Activated CD4-positive, alpha-beta T cell treated with anti-CD3 and anti-CD28 coated beads for 24 hours (primary cell): ENCODE measurements at places on chromosomes 11 and 22.

- DNase-seq = no peak
These were observed 2.9 kb upstream of the RFPL1 start for GRCh38 chr22:29435236-29436136.

- DNase-seq = no peak
These were observed 67.2 kb upstream of the LMO1 start for GRCh38 chr11:8330896-8331295.

DNA sequence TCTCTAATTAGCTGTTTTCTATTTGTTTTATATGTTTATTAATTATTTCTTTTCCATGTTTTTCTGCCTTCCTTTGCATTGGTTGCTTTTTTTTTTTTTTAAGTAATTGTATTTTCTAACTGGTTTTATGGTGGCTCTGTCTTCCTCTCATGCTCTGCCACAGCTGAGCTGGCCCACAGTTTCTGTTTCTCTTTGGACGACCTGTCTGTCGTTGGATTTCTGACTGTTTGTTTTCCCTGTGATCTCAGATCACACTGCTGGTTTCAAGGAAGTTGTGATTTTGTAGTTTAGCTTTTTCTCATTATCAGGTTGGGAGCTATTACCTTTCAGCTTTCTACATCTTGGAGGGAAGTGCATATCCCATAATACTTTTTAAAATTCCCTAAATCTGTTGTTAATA is 15.9 kb upstream of the OR6M1 start:
- DNase-seq = no peak

DNA sequence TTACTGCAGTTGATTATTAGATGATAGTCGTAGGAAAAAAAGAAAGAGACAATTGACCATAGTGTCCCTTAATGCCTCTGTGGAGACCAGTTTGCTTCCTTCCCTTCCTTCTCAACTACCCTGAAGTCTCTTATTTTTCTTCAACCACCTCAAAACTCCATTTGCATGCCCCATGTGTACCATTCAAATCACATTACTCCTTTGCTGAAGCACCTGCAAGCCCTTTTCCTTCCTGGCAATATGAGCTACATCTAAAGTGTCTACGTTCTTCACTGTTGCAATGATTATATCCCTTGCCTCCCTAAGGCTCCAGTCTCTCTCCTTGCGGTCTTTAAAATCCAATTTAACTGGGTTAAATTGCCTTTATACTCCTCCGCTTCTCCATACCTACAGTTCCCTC is 867.4 kb upstream of the API5 start:
- no peak for DNase-seq

GRCh38 chr11:70176940-70177689 is 26.0 kb upstream of the FADD start:
- DNase-seq = peak; percentile 48

DNA sequence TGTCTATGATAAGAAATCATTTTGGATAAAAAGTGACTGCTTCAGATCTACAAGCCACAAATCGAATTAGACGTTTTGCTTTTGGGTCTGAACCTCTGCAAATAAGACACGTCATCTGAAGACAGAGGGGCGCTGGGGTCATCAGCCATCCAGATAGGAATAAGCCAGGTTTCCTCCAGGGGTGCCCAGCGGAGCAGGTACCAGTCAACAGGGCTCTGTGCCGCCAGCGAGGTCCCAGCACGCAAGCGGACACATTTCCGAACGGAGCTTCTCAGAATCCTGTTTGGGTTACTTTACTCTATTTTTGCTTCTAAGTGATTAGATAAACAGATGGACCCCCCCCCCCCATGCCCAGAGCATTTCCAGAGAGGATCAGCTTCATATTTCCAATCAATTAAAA is 873.8 kb downstream of the BRD1 start:
- DNase-seq = no peak

DNA sequence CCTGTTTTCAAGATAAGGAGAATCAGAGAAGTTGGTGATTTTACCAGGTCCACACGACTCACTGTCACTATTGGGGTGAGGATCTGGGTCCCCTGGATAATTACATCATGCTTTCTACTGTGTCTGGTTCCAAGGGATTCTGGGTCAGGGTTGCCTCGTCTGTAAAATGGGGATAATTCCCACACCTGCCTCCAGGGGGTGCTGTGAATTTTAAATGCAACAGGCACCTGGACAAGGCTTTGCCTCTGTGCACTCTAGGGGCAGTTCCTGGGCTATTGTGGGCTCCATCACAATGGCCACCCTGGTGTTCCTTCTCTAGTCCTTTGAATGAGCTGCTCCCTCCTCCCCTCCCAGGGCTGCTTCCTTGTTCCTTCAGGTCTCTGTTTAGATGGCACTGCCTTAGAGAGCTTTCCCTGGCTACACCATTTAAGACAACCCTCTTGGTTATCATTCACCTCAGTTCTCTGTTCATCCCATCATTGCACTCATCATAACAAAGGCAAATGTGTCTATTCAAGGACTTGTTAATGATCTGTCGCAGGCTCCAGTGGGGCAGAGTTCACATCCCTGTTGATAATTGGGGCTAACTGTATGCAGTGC is 178.6 kb downstream of the MIAT start:
- peak; percentile 54 for DNase-seq

DNA sequence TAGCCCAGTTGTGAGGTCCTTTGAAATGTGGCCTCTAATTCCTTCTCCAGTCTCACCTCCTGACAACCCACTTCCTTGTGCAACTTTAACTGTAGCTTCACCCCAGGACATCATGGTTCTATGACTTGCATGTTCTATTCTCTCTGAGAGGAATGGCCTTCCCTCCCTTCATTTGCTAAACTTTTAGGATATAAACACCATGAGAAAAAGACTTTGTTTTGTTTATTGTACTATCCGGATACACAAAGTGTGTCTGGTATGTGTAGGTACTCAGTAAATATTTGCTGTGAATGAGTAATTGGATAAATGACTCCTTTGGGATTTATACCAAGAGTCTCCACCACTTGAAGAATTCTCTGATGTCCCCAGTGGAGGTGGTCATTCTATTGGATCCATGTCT is 547.6 kb downstream of the INSC start:
- DNase-seq = no peak

- DNase-seq = no peak
These were observed 30.7 kb downstream of the ME3 start for GRCh38 chr11:86641537-86642261.

DNA sequence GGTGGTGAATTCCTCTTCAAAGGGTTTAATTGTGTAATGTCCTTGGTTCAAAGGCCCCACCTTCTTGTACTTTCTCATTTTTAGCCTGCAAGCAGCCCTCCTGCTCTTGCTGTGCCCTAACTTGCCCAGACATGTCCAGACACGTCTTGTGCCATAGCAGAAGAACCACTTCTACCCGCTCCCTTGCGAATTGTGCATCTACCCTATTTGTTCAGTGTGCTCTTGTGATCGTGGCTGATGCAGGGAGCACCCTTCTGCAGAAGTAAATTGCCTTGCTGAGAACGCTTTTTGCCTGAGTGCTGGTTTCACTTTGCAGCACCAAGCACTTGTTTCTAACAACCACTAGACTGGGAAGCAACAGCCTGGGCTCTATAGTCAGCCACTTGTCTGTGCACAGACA is 249.4 kb downstream of the SBF2 start:
- DNase-seq = no peak

- DNase-seq = no peak
These were observed at the start of gene SLC25A18 for GRCh38 chr22:17562906-17563870. TSS of gene SLC25A18 (plus strand) at chr22:17563498. CDS start at chr22:17579945, 16,447 bp downstream.
